ENCODE measurements at places on chromosomes 6 and 20.

DNA sequence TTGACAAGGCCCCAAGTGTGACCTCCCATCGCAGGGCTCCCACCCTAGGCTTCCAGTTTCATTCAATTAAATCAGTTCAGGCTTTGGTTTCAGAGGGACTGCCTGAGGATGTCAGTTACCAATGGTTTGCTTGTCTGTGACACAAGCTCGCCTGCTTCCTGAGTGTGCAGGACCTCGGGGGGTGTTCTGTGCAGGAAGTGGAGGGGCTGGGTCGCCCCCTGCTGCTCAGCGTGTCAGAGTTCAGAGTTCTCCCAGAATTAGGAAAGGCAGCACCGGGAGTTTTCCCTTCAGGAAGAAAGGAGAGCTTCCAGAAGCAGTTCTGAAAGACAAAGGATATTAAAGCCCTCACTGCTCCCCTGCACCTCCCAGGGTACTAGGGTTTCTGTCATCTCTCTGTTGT lies 50.8 kb upstream of the TGM3 start:
- no peak for DNase-seq

- DNase-seq, result no peak
Measured at GRCh38 chr6:3422435-3423070, 34.3 kb downstream of the SLC22A23 start.

GRCh38 chr6:31736021-31736767 lies at the start of gene CLIC1:
Gene CLIC1, minus strand, starts transcription at chr6:31736530. Its CDS starts 230 bp downstream, at chr6:31736300.
- peak; percentile 75 for DNase-seq

- no peak for DNase-seq
Measured at GRCh38 chr6:95352064-95352795, 225.1 kb upstream of the MANEA start.

GRCh38 chr6:128757961-128758360 lies 125.0 kb upstream of the LAMA2 start:
- no peak for DNase-seq

- DNase-seq, result no peak
Measured at GRCh38 chr20:56582542-56582941, 46.6 kb upstream of the TFAP2C start.

- no peak for DNase-seq
Measured at GRCh38 chr6:154356113-154356512, 490 bp downstream of the IPCEF1 start.

DNA sequence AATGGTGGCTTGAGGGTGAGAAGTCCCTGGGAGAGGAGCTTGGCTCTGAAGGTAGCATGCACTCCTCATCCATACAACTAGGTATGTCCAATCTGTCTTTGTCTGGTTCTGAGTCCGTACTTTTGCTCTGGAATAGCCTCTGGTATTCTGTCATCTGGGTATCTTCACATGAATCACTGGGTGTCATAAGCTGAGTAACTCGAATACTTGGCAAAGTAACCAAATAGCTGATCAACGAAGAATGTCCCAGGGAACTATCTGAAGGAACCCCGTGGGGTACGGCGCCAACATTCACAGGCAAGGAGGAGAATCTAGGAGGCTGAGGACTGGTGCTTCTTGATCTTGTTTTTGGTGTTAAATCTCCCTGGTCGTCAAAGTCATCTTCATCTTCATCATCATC lies 184.8 kb downstream of the HIVEP2 start:
- no peak for DNase-seq

GRCh38 chr6:49855221-49855620 lies 11.1 kb downstream of the CRISP1 start:
- no peak for DNase-seq

GRCh38 chr6:20463396-20463795 lies 61.7 kb downstream of the E2F3 start:
- no peak for DNase-seq

GRCh38 chr6:7216941-7217621 lies 95.9 kb downstream of the SSR1 start:
- no peak for DNase-seq

GRCh38 chr20:61620174-61620573 lies 368.1 kb downstream of the CDH4 start:
- DNase-seq, result no peak

DNA sequence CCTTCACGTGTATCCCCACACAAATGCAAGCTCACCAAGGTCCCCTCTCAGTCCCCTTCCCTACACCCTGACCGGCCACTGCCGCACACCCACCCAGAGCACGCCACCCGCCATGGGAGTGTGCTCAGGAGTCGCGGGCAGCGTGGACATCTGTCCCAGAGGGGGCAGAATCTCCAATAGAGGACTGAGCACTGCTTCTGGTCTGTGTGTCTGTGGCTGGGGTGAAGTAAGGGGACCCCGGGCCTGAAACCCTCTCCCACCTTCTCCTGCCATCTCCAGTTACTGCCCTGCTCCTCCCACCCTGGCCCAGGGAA lies 8.3 kb downstream of the MYL9 start:
- DNase-seq, result no peak

DNA sequence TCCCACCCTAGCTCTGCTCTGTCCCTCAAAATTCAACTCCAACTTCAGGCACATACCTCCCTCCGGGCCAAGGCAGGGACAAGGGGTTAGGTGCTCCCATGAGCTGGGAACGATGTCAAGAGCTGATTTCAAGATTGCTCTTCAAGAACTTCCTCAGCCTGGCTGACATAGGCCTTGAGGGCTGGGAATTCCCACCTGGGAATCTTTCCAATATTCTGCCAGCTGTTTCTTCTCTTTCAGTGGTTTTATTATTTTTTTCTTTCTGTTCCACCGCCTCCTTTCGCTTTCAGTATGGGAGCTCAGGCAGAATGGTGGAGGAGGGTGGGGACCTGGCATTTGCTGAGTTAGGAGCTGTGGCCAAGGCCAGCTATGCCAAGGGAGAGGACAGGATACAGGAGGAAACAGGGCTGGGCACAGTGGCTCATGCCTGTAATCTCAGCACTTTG lies 33.7 kb downstream of the SRSF3 start:
- no peak for DNase-seq

DNA sequence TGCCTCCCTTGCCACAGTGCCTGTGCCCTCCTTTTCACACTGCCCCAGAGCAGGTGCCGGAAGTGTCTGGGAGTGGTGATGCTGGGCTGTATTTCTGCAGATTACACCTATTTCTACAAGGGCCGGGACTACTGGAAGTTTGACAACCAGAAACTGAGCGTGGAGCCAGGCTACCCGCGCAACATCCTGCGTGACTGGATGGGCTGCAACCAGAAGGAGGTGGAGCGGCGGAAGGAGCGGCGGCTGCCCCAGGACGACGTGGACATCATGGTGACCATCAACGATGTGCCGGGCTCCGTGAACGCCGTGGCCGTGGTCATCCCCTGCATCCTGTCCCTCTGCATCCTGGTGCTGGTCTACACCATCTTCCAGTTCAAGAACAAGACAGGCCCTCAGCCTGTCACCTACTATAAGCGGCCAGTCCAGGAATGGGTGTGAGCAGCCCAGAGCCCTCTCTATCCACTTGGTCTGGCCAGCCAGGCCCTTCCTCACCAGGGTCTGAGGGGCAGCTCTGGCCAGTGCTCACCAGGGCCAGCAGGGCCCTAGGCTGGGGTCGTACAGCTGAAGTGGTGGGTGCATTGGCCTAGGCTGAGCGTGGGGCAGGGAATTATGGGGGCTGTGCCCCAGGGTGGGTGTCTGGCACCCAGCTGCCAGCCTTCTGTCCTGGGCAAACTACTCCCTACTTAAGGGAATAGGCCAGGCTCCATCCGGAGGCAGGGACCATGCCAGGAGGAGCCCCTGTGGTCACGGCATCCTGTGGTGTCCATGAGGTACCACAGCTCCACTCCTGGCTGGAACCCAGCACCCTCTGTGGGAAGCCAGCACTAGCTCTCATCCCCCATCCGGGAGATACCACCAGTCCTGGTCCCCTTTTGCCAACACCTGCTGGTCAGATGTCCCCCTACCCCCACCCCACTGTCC lies 3.5 kb downstream of the MMP24OS start:
- no peak for DNase-seq

DNA sequence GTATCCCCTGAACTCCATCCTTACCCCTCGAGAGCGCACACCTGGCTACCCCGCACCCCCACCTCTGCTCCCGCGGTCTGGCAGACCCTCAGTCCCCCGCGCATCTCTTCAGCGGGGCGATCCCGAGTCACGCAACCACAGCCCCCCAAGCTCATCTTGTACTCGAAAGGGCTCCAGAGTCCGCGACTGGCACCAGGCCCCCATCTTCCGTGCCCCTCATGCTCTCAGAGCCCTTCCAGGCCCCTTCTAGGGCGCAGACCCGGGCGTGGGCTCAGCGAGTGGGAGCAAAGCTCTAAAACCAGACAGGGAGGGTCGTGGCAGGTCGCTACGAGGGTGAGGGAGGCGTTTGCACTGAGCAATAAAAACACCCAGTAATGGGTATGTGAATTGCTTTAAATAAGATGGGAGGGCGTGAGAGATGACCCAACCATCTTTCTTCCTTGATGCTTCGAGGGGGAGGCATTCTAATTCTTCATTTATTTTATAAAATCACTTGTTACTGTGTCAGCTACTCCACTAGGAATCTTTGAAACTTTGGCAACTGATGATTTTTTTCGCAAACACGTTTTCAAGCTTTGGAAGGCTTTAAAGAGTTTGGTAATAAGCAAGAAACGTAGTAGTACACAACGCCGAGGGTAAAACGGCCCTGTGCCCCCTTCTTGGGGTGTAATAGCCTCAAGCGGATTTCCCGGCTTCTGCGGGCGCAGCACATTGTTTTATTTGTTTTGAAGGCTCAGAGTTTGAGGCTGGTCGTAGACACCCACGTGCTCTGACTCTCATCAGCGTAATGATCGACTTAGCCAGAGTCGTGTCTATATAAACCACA lies 42.6 kb upstream of the SUPT3H start:
- DNase-seq, result peak; percentile 59

DNA sequence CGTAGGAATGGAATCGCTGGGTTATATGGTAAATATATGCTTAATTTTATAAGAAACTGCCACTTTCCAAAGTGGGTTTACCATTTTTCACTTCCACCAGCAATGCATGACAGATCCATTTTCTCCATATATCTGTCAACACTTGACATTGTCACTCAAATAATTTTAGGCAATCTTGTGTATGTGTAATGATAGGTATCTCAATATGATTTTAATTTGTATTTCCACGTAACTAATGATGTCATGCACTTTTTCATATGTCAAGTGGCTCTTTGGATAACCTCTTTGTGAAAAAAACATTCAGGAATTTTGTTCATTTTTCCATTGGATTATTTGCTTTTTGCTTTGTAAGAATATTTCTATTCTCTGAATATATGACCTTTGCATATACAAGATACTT lies 419.9 kb downstream of the BTBD3 start:
- no peak for DNase-seq

DNA sequence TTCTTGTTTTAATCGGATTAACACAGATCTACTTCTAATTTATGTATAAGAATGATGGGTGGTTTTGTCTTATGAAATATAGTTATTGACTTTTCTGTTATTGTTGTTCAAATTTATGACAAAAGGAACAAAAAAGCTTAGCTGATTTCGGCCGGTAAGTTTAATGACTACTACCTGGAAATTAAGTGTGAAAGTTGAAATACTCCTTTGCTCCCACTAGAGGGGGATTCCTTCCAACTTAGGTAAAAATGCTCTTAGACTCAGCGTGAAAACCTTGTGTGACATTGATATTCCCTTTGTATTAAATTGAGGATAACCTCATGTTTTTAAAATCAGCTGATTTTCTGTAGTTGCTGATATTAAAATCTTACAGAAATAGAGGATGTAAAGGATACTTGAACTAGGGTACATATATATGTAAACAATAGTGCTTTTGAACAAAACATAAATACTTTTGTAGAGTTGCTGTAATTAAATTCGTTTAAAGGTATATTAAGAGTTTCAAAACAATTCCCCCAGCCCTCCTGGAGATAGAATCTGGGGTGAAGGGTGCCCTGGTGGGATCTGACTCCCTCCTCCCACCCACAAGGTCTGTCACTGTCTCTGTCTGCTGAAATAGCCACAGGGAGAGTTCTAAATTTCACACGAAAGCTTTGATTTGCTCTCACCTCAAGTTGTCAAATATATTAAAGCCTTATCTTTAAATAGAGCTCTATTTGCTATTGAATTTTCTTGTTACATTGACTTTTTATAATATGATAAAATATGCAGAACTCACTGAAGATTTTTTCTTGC lies 257.5 kb downstream of the ARID1B start:
- DNase-seq, result no peak

- no peak for DNase-seq
Measured at GRCh38 chr6:137740091-137740755, 126.8 kb upstream of the TNFAIP3 start.

- no peak for DNase-seq
Measured at GRCh38 chr20:41001497-41001896, 27.1 kb upstream of the TOP1 start.

- DNase-seq, result no peak
Measured at GRCh38 chr6:124882579-124883393, 79.5 kb upstream of the RNF217 start.

- DNase-seq, result peak; percentile 3
Measured at GRCh38 chr6:139600919-139601475, 226.5 kb upstream of the CITED2 start.

GRCh38 chr6:17200395-17200794 lies 80.8 kb upstream of the RBM24 start:
- DNase-seq, result no peak

GRCh38 chr6:73624896-73625295 lies 28.9 kb downstream of the SLC17A5 start:
- DNase-seq, result no peak

DNA sequence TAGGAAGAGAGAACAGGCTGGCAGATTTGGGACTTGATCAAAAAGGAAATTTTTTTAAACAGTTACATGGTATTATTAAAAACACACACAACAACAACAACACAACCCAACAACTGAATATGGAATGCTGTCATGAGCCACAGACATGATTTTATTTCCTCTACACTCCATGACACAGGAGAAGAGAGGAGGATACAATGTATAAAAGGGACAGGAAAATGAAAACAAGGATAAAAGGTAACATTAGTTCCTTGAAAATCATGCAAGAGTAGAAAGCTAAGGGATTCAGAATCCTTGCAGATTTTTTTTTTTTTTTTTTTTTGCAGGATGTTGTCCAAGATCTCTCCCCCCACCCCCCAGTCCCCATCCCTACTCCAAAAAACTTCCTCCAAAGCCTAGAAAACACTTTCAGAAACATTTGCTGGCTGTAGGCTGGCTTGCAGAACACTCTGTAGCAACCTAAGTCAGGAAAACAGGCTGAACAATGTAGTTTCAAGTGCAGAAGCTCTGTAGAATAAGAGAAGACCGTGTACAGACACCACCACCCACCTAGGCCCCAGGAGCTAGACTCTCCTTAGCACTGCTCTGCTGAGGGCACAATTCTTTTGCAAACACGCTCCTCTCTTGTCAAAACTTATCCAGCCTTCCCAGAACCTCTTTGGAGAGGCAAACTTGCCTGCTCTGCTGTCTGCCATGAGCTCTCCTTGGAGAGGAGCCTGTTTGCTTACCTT lies 845 bp downstream of the ZMYND8 start:
- DNase-seq, result no peak
